Smooth muscle cell of bladder (primary cell): ENCODE measurements at places on chromosomes 4 and X. TPM values are rescaled to one million over a fixed set of nuclear protein-coding genes. Genes with fewer than 3 reads are reported as not detected.

Gene STAP1
- total RNA-seq = not detected in 2 replicates

Gene HELT
- not detected in 2 replicates for total RNA-seq

Gene CCDC149
- total RNA-seq = 8.8 and 14.0 TPM in 2 replicates

Gene RHOH
- total RNA-seq = under 0.01 and 0.09 TPM in 2 replicates

Gene RTL3
- total RNA-seq = not detected in 2 replicates

Gene SPACA5
- total RNA-seq = not detected in 2 replicates

Gene GLOD5
- total RNA-seq = not detected in 2 replicates

Gene GLRB
- 5.8 and 10.2 TPM in 2 replicates for total RNA-seq

Gene RPS6KA6
- total RNA-seq = 12.7 and 15.9 TPM in 2 replicates

Gene NAA11
- not detected in 2 replicates for total RNA-seq

Gene TRMT10A
- total RNA-seq = 5.5 and 7.4 TPM in 2 replicates

Gene CENPVL1
- total RNA-seq = not detected in 2 replicates

Gene FOXR2
- not detected in 2 replicates for total RNA-seq

Gene FRMD7
- under 0.01 and 0.09 TPM in 2 replicates for total RNA-seq

Gene CFAP47
- under 0.01 and 0.37 TPM in 2 replicates for total RNA-seq

Gene LRCH2
- 11.5 and 14.2 TPM in 2 replicates for total RNA-seq

Gene F8A1
- total RNA-seq = 1.1 and 1.3 TPM in 2 replicates

Gene ADGRL3
- 0.09 and 0.28 TPM in 2 replicates for total RNA-seq

Gene SSX4
- not detected in 2 replicates for total RNA-seq

Gene CD40LG
- total RNA-seq = not detected in 2 replicates

Gene KLB
- not detected in 2 replicates for total RNA-seq

Gene NPY1R
- under 0.01 and 0.14 TPM in 2 replicates for total RNA-seq

Gene WDR17
- total RNA-seq = 1.5 and 1.6 TPM in 2 replicates

Gene TIGD4
- total RNA-seq = 0.14 and 0.18 TPM in 2 replicates

Gene MAGEA2
- total RNA-seq = under 0.01 TPM in 1 of 2 replicates, not detected in the other

Gene FAM47E
- total RNA-seq = 0.28 and 1.4 TPM in 2 replicates

Gene TMEM156
- 0.18 and 0.57 TPM in 2 replicates for total RNA-seq

Gene GABRE
- total RNA-seq = 34.1 and 58.4 TPM in 2 replicates

Gene GAB1
- total RNA-seq = 5.8 and 6.1 TPM in 2 replicates

Gene GSX2
- not detected in 2 replicates for total RNA-seq

Gene ATP11C
- 42.9 and 53.8 TPM in 2 replicates for total RNA-seq

Gene TRPC5OS
- not detected in 2 replicates for total RNA-seq

Gene PITX2
- 11.0 and 16.2 TPM in 2 replicates for total RNA-seq

Gene EIF4E
- 113 and 180 TPM in 2 replicates for total RNA-seq

Gene CXorf49
- total RNA-seq = not detected in 2 replicates

Gene VCX3B
- not detected in 2 replicates for total RNA-seq

Gene SPARCL1
- under 0.01 and 0.18 TPM in 2 replicates for total RNA-seq

Gene STS
- 2.3 and 2.4 TPM in 2 replicates for total RNA-seq

Gene ASB9
- 0.55 and 0.57 TPM in 2 replicates for total RNA-seq

Gene ALPK1
- total RNA-seq = 20.3 and 25.7 TPM in 2 replicates

Gene NOX1
- 0.14 TPM in 1 of 2 replicates, not detected in the other for total RNA-seq

Gene PARM1
- 1.00 and 2.0 TPM in 2 replicates for total RNA-seq

Gene ETNPPL
- total RNA-seq = not detected in 2 replicates

Gene MAGEA10
- not detected in 2 replicates for total RNA-seq

Gene ATP8A1
- 0.85 and 1.6 TPM in 2 replicates for total RNA-seq

Gene MAML3
- total RNA-seq = 0.28 and 0.37 TPM in 2 replicates

Gene KIAA1210
- total RNA-seq = not detected in 2 replicates
